ENCODE measurements at places on chromosomes 5 and 9.
A peak's percentile ranks its signal among the peaks of the same experiment; 100 is the strongest.

- DNase-seq: no peak
Observed at GRCh38 chr9:91416096-91416712, 7.4 kb downstream of the NFIL3 start.

GRCh38 chr9:77975806-77976205 is 55.8 kb downstream of the GNAQ start:
- no peak for DNase-seq

DNA sequence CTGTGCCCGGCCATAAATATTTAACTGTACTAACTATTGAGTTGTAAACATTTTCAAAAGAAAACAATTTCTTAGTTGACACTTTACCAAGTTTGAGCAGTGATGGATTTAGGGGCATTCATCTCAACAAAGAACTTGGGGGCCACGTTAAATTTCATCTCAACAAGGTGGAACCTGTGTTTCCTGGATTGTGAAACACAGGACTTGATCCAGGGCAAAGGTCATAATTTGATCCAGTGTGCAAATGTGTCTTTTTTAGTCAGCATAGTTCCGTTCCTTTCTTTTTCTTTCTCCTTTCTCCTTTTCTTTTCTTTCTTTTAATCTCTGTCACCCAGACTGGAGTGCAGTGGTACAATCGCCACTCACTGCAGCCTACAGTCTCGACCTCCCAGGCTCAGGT is 3.1 kb downstream of the GFRA3 start:
- no peak for DNase-seq

DNA sequence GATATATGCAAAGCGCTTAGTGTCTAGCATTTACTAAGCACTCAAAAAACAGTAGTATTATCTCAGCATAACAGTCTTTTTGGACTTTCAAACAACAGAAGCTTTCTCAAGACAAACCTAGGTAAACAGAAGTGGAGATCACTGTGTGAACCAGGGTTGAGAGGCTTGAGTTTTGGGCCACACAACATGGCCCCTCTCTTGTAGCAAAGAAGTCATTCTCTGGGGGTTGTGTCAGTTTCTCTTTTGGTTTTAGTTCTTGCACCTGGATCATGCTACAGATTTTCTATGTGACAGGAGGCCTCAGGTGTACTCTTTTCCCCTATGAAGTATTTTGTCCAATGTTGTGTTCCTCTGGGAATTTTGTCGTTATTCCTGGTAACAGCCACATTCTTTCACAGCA is 30.0 kb downstream of the INSYN2B start:
- DNase-seq: no peak

GRCh38 chr9:88802533-88802932 is 188.7 kb upstream of the S1PR3 start:
- DNase-seq: no peak

DNA sequence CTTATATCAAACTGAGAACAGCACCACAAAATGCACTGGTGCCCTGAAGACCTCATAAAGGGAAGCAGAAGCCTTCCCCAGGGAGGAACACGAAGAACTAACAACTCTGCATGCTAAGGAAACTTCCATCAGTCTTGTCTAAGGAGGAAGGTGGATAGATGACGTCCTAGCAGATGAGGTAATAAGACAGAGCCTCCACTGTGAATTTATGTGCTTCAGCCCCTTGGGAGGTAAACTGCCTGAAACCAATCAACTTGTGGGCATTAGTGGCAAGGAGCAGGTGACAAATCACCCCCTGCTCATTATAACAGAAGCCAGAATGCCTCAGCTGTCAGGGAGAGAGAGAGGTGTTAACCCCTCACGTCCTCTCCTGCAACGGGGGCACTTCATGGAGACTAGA is 48.9 kb upstream of the SPIN1 start:
- DNase-seq: no peak

DNA sequence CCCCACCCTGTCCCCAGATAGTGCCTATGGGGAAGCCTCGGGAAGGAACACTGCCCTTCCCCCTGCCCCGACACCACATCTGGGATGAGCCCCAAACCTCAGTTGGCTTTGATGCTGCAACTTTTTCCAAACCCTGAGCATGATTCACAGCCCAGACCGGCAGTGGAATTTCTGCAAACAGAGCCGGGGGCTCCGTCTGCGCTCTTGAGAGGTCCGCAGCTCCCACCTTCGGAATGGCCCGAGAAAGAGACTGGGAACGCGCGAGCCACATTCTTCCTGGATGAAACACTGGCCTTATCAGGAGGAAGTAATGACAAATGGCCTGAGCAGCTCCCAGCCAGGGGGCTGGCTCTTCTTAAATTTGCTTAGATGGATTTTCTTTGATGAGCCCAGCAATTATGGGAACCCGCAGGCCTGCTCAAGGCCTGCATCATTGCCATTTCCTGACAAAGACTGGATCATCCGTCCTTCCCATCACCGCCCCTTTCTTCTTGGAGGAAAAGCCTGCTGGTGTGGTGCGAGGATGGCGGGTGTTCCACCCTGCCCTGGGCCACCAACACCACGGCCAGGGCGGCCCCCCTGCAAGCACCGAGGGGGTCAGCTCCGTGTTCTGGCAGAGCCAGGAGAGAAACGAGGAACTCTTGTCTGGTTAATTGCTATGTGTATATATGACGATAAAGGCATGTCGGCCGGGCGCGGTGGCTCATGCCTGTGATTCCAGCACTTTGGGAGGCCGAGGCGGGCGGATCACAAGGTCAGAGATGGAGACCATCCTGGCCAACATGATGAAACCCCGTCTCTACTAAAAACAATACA is 38.8 kb upstream of the COL5A1 start:
- DNase-seq: no peak

DNA sequence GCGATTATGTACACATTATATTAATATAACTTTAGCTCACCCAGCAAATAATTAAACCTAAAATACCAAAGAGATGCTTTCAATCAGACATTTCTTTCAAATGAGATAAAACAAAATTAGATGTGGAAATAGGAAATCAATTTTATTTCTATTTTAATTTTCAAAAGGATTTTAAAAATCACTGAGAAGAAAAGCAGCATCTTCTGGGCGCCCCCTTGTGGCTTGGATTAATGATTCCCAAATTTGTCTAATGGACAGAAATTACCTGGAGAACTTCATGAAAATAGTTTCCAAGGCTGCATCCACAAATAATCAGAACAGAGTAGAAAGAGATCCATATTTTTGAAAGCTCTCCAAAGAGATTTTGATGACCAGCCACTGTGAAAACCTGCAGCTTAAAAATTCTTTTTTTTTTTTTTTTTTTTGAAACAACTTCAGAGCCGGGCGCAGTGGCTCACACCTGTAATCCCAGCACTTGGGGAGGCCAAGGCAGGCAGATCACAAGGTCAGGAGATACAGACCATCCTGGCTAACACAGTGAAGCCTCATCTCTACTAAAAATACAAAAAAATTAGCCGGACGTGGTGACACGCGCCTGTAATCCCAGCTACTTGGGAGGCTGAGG is 50.9 kb upstream of the CEMIP2 start:
- peak; percentile 42 for DNase-seq

GRCh38 chr5:157521704-157522029 is 53.9 kb downstream of the ADAM19 start:
- DNase-seq: no peak

- DNase-seq: no peak
Observed at GRCh38 chr9:88177371-88177770, 39.1 kb upstream of the SPATA31C2 start.

DNA sequence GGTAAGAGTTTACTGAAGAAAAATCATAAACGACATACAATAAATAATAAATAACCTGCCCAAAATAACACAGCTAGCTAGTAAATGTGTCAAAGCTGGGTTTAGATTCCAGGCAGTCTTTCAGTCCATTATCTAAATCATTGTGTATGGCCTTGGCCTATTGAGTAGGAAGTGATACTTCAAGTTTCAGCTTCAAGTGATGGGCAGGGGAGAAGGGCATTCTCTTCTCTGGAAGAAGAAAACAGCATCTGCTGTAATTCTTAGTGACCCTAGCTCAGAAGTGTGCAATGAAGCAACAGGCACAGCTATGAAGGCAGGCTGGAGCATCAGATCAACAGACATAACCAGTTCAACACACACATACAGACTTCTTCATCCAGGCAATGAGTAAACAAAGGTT is 42.5 kb downstream of the FNIP1 start:
- no peak for DNase-seq

DNA sequence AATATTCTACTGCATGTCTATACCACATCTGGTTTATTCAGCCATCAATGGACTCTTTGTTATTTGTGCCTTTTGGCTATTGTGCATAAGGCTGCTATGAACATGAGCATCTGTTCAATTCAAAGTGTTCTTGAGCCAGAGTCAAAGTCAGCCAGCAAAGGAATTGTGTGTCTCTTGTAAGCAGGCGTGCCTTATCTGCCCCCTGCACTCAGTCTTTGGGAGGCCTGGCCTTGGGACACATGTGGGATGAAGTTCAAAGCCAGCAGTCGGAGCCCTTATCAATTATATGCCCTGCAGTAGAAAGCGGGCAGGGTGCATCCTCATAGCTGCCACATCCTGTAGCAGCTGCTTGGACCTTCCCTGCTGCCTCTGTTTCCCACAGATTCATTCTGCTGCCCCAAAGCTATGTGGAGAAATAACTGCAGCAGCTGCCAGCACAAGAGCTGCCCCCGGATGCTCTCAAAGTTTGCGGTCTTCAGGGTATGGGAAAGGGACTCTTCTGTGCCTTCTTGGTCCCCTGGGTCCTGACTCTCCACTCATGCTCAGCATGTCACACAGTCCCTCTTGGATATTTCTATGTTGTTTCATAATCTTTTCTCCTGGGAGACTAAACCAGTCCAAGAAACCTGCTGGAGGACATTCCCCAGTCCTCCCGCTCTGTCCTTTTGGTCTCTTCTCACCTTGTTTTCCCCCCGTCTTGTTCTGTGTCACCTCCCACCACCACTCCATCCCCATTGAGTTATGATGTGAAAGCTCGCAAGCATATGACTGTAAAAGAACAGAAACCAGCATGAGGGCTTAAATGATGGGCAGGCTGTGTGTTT is 35.9 kb downstream of the STOM start:
- no peak for DNase-seq

GRCh38 chr9:99860266-99860665 is 38.6 kb downstream of the NR4A3 start:
- no peak for DNase-seq

GRCh38 chr5:122703203-122703602 is 71.7 kb upstream of the SNX2 start:
- no peak for DNase-seq

DNA sequence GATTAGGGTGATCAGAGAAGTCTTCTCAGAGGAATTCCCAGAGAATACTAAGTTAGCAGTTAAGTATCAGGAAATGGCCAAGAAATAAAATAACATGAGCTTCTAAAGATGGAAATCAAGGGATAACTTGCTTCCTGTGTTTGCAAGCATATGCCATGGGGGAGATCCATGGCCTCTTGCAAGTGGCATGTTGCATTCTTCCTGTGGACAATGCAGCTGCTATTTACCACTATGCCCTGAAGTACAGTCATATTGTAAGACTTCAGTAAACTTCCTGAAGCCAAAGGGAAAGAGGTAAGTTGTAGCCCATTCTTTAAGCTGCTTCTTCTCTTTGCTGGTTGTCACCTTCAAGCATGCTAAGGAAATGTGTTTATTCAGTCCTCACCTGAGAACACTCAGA is 154.7 kb upstream of the RUSC2 start:
- DNase-seq: no peak

DNA sequence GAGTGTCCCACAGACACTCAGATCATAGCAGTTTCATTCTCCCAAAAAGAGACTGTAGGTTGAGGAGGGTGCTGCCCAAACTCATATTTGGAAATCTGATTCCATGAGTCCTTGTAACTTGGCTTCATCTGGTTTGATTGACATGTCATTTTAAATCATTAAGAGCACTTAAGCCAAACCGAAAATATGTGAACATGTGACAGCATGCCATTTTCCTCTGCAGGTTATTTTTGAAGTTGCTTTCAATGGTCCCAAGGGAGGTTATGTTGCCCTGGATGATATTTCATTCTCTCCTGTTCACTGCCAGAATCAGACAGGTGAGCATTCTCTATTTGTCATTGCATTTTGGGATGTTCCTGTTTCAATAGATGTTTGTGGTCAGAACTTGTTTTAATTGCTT is 87.6 kb downstream of the MAMDC2 start:
- DNase-seq: no peak

GRCh38 chr5:91136271-91136670 is 246.8 kb downstream of the ARRDC3 start:
- no peak for DNase-seq

- DNase-seq: no peak
Observed at GRCh38 chr9:69218166-69218565, 44.1 kb downstream of the TJP2 start.

DNA sequence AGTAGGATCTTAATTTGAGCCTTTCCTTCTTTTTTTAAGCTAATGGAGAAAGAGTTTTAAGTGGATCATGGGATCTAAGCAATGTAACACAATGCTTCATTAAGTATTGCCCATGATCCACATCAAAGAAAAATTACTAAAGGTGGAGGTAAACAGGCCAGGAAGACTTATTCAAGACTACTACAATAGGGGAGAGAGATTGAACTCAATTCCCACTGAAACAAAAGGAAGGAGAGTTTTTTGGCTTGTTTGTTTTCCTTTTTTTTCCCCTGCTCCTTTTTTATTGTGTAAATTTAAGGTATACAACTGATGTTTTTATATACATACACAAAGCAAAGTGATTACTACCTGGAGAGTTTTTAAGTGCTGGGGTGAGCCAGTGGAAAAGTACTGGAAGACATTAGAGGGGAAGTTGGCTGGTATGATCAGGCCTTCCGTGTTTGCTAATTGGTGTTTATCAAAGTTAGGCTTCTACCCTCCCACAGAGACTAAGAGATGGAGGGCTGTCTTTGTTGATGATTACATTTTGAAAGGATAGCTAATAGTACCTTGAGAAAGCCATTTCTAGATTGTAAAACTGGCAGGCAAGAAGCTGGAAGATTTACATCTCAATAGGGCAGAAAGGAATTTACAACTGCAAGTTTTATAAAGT is 262.7 kb downstream of the CHSY3 start:
- DNase-seq: no peak

DNA sequence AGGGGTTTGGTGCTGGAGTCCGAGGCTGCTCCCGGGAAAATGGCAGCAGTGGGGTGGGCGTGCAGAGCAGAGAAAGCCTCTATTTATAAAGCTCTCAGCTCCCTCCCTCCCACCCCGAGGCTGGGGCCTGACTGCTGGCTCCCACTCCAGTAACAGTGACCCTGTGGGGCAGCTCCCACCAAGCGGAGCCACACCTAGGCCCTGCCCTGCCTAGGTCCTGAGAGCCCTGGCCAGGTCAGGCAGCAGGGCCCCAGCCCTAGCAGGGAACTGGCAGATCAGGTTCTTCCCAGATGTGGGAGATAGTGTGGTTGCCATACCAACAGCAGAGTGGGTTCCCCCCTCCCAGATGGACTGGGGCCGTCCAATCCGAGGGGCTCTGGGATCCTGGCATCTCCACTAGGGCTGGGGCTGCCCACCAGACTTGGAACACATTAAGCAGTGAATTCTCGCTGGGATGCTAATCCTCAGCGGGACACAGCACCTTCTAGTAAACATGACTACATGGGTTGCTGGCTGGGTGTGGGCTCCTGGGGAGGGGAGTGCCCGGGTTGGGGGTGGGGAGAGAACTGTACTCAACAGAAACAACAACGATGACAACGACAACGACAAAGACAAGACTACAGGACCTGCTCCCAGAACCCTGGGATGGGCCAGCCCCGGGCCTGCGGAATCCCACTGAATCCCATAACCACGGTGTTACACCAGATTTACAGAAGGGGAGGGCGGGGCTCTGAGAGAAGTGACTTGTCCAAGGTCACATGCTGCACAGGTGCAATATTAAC is 1.5 kb downstream of the SH3GLB2 start:
- DNase-seq: no peak

All from CD4-positive, alpha-beta T cell (primary cell).